ENCODE measurements at places on chromosomes 13 and 19.

DNA sequence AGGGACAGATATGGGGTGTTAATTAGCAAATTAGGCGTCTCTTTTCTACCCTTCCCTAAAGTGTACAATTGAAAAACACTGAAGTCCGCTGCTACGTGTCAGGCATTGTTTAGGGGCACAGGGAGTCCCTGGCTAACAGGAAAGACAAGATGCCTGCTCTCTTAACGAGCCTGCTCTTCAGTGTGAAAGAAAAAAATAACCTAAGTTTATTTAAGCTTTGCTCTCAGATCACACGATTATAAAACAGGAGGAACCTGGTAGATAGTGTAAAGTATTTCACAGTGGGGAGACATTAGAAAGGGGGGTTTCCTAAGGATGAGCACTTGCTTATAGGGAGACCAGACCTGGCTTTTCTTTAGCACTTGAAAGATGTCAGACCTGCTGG, 38.7 kb downstream of the IGFL2 start:
- H3K27me3 ChIP-seq: peaks cover 2% of the 10 kb centered on the region
- H3K4me1 ChIP-seq: peaks cover 5% of the 10 kb centered on the region
- H3K4me3 ChIP-seq: no peak overlapping the region
- H3K36me3 ChIP-seq: peaks cover 3% of the 10 kb centered on the region
- no peak for DNase-seq
- no peak overlapping the region for H3K27ac ChIP-seq

DNA sequence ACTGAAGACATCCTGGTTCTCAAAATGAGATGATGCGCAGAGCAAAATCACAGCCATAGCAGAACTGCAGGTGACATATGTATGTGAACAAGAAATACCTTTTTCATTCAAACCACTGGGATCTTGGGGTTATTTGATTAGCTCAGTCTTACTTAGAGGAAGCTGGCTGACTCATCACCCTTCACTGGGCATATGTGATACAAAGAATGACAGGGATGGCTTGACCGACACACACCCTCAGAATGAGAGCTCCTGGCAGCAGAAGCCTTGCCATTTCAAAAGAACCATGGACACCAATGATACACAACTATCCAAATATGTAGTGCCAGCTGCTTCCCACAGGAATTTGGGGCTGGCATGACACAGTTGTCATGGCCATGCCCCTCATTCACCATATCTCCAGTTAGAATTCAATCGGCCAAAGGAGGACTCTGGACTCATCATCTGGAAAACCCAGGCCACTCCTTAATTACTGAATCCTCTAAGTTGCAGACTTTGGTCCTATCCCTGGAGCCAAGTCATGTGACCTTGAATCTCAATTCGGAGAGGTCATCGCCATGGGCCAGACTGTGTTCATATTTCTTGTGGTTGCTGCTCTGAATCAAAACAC, 115.8 kb downstream of the KATNAL1 start:
- peaks cover 2% of the 10 kb centered on the region for H3K27me3 ChIP-seq
- H3K27ac ChIP-seq: no peak overlapping the region
- H3K4me1 ChIP-seq: peaks cover 9% of the 10 kb centered on the region
- DNase-seq: no peak
- no peak overlapping the region for H3K4me3 ChIP-seq
- no peaks in the 10 kb centered on the region for H3K36me3 ChIP-seq

DNA sequence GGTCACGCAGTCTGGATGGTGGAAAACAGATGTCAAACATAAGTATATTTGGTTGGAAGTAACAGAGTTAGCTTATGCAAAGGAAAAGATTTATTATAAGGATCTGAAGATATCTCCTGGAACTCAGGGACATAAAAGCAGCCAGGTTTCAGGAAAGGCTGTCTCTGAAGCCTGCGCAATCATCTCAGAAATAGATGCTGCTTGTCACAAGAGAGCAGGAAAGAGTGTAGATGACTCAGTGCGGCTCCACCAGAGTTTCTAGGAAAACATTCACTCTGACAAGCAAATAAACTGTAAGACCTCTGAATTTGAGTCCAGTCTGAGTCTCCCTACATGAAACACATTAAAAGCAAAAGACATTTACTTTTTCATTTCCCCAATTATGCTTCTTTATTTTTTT, 220.4 kb upstream of the HTR2A start:
- H3K4me3 ChIP-seq: no peak overlapping the region
- H3K4me1 ChIP-seq: peaks cover 18% of the 10 kb centered on the region
- H3K36me3 ChIP-seq: no peaks in the 10 kb centered on the region
- no peaks in the 10 kb centered on the region for H3K27me3 ChIP-seq

DNA sequence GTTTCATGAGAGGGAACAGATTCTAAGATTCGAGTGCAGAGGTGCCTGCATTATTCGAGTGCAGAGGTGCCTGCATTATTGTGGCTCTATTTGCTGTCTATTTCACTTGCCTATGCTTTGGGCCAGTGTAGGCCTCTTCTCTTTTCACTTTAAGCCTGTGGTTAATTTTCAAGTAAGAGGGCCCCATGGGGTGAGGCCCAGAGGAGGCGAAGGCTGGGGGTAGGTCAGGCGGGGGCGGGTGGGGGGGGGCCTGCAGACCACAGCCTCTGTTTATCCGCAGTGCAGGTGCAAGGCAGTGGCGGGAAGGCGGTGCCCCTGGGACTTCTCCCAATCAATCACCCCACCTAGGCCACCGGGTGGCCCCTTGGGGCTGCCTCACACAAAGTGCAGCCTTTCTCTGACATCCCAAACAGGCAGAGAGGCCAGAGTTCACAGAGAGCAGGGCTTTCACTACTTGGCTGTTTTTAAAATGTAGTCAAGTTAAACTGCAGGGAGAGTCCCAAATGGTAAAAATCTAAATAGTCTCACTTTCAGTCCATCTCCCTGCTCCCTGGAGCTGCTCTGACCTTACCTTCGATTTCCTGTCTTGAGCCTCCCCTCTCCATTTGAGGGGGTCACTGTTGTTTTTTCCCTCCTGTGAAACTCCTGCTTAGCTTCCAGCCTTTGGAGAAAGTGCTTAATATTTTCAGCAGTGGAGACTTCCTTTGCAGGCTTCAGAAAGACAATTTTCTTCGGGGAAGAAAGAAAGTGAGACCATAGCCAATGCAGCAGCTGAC, 249.0 kb downstream of the DLEU7 start:
- H3K4me1 ChIP-seq: peaks cover 11% of the 10 kb centered on the region
- no peak overlapping the region for H3K4me3 ChIP-seq
- H3K36me3 ChIP-seq: no peaks in the 10 kb centered on the region
- H3K27ac ChIP-seq: no peak overlapping the region
- H3K27me3 ChIP-seq: peaks cover 3% of the 10 kb centered on the region

DNA sequence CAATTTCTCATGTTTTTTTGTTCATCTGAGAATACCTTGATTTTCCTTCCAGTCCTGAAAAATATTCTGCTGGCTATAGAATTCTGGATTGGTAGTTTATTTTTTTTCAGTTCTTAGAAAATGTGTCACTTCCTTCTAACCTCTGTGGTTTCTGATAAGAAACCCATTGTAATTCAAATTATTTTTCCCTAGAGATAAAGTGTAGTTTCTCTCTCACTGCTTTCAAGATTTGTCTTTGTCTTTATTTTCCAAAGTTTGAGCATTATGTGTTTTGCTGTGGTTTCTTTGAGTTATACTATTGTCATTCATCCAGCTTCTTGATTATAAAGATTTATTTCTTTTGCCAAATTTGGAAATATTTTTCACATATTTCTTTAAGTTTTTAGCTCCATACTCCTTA, 324.0 kb upstream of the SPRY2 start:
- DNase-seq: no peak
- no peaks in the 10 kb centered on the region for H3K36me3 ChIP-seq
- no peak overlapping the region for H3K4me3 ChIP-seq
- no peaks in the 10 kb centered on the region for H3K4me1 ChIP-seq

GRCh38 chr13:21670883-21671619, at the start of gene FGF9:
Gene FGF9, plus strand, starts transcription at chr13:21671073. Its CDS starts 840 bp downstream, at chr13:21671913.
- peaks cover 3% of the 10 kb centered on the region for H3K36me3 ChIP-seq
- peaks cover 25% of the 10 kb centered on the region for H3K4me1 ChIP-seq
- peak within 1 kb of the TSS; percentile 87 for H3K4me3 ChIP-seq
- H3K27ac ChIP-seq: no peak within 1 kb of the TSS
- peak; percentile 66 for DNase-seq

DNA sequence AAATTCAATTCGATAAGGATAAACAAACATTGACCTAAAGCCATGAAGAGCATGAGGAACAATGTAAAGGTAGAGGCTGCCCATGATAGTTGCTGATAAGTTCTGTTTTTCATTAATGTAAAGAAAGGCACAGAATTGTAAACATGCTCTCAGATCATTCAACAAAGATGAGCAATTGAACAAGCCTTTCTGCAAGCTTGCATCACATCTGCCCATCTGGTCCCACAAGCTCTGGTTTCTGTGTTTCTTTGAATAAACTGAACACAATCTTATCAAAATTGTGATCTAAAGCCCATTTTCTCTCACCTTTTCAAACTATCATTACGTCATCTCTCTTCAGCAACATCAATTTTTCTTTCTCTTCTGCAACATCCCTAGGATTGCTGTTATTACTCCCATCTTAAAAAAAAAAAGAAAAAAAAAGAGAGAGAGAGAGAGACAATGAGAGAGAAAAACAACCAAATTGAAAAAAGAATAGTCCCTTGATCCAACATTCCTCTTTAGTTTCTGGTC, 487.2 kb upstream of the GPC6 start:
- no peak overlapping the region for H3K27ac ChIP-seq
- DNase-seq: no peak
- H3K27me3 ChIP-seq: no peaks in the 10 kb centered on the region
- H3K4me3 ChIP-seq: no peak overlapping the region
- no peaks in the 10 kb centered on the region for H3K36me3 ChIP-seq

DNA sequence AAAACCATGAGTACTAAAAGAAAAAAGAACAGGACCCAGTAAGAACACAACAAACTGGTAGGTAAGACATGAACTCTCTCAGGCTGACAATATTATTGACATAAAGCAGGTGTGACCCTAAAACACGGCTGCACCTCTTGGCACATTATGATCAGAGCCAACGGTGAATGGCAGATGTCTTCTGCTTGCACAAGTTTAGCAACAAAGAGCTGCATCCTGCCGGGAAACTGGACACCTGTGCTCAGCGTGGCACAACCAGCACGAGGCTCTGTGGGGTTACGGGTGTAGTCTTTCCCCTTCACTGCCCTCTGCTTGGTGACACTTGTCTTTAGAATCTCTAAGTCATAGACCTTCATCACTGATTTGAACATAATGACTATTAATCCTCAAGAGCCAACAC, 97.9 kb downstream of the DOCK9 start:
- H3K36me3 ChIP-seq: peaks cover 88% of the 10 kb centered on the region
- H3K27me3 ChIP-seq: peaks cover 10% of the 10 kb centered on the region
- H3K4me1 ChIP-seq: peaks cover 12% of the 10 kb centered on the region
- no peak overlapping the region for H3K27ac ChIP-seq
- no peak overlapping the region for H3K4me3 ChIP-seq
- DNase-seq: no peak

DNA sequence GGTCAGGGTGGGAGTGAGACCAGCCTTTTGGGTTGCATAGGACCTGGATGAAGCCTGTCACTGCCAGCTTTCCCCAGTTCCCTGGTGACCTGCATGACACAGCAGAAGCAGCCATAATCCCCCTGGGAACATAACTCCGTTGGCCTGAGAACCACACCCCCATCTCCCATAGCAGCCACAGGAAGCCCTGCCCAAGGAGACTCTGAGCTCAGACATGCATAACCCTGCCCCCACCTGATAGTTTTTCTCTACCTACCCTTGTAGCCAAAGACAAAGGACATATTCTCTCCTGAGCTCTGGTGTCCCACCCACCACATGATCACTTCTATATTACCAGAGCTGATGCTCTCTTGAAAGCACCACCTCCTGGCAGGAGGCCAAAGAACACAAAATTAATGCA, 413.5 kb upstream of the HTR2A start:
- no peak for DNase-seq
- H3K36me3 ChIP-seq: no peaks in the 10 kb centered on the region
- peaks cover 2% of the 10 kb centered on the region for H3K27me3 ChIP-seq
- H3K4me3 ChIP-seq: no peak overlapping the region
- no peak overlapping the region for H3K27ac ChIP-seq
- no peaks in the 10 kb centered on the region for H3K4me1 ChIP-seq

DNA sequence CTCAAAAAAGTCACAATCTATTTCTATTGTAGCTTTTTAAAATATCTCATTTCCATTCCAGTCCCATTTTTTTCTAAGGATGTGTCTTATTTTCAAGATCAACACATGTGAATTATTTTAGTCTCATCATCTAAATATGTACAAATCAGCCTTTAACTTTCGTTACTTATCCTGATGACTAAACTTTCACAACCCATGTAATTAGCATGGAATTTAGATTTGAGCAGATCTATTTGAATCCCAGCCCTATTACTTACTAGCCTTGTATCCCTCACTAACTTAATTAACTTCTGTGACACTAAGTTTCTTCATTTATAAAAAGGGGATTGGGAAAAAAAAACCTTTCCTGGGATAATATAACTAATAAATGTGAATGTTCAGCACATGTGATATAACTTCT, 81.1 kb downstream of the UFM1 start:
- H3K4me1 ChIP-seq: no peaks in the 10 kb centered on the region
- H3K27me3 ChIP-seq: no peaks in the 10 kb centered on the region
- H3K27ac ChIP-seq: no peak overlapping the region
- H3K36me3 ChIP-seq: no peaks in the 10 kb centered on the region
- no peak overlapping the region for H3K4me3 ChIP-seq

GRCh38 chr13:94195715-94196114, 283.8 kb downstream of the DCT start:
- no peak overlapping the region for H3K4me3 ChIP-seq
- DNase-seq: no peak
- no peaks in the 10 kb centered on the region for H3K27me3 ChIP-seq
- H3K4me1 ChIP-seq: peaks cover 4% of the 10 kb centered on the region
- H3K36me3 ChIP-seq: no peaks in the 10 kb centered on the region

DNA sequence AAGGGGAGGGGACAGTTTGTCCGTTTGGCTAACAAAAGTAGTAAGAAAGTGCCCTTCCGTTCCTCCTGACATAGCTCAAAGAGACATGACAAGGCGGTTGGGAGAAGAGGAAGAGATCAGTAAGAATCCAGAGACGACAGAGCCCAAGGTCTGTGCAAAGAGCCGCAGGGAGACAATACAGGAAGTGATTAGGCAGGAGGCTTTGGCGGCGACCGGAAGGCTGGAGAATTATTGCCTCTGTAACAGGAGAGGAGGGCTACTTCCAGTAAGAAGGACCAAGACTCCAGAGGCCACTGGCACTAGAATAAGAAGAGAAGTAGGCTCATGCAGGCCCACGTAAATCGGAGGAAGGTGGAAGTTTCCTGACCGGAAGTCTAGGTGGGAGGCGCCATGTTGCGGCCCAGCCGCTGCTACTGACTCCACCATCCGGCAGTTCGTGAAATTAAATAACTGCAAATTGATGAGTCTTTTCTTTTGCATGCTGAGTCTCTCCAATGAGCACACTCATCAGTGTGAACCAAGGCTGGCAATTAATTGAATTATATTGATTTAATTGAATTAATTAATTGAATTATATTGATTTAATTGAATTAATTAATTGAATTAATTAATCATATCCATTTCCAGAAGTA, 9.9 kb downstream of the RFX2 start:
- H3K27me3 ChIP-seq: peaks cover 1% of the 10 kb centered on the region
- H3K36me3 ChIP-seq: no peaks in the 10 kb centered on the region
- peaks cover 2% of the 10 kb centered on the region for H3K4me1 ChIP-seq
- no peak for DNase-seq
- H3K27ac ChIP-seq: no peak overlapping the region

GRCh38 chr19:18626906-18627305, 9.9 kb upstream of the KLHL26 start:
- H3K27ac ChIP-seq: no peak overlapping the region
- H3K27me3 ChIP-seq: peaks cover 5% of the 10 kb centered on the region
- H3K4me3 ChIP-seq: no peak overlapping the region
- H3K4me1 ChIP-seq: no peaks in the 10 kb centered on the region
- H3K36me3 ChIP-seq: no peaks in the 10 kb centered on the region

All from endothelial cell (in vitro differentiated cells).